ENCODE measurements at places on chromosomes 12 and 14.

DNA sequence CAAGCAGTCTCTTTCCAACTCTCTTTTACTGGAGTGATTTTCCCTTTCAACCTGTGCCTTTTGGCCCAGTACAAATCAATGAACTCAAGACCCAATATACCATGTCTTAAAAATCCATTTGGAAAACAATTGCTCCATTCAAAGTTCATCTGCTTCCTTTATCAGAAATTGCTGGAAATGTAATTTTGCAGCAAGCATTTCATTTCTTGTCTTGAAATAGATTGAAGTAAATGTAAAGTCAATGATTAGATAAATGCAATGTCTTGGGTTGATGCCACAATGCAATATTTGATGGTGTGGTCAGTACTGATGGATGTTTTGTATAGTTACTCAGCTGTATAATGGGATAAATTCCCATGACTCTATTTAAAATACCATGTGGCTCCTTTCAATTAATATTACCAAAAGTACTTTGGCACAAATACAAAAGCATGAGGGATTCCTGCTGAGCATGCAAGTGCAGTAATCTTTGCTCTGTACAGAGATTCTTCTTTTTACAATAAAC, 707.7 kb upstream of the NOVA1 start:
- no peak for DNase-seq

GRCh38 chr12:20004952-20005351, 363.4 kb upstream of the PDE3A start:
- no peak for DNase-seq

DNA sequence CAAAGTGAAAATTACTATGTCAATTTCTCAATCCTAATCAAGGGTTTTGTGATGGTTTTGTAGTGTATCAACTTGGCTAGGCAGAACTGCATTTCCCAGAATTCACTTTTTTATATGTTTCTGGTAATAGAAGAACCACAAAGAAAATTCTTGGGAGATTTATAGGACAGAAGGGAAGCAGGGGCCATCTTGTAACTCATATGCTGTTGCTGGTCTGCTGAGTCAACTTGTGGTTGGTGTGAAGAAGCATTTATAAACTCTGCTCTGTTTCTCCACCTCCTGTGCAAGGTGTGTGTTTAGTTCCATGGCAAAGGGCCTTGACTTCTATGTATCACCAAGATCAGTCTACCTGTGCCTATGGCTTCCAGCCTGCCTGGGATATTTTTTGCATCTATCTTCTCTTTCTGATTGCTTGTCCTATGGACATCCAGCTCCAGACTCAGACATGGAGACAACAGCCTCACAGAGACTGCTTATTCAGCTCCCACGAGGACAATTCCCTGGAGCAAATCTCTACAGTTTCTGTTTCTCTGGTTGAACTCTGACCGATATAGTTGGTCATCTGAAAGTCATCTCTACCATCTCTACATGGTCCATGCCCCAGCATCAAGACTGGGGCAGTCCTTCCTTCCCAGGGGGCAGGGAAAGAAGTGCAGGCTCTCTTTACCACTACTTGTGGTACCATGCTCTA, 364.3 kb upstream of the DDHD1 start:
- no peak for DNase-seq

- no peak for DNase-seq
Observed at GRCh38 chr14:82759656-82760055, 1226.0 kb upstream of the SEL1L start.

- DNase-seq, result peak; percentile 80
Observed at GRCh38 chr12:132956011-132956788, at the start of gene ZNF605. ZNF605 (minus strand) TSS chr12:132956306; CDS start chr12:132945635, 10,671 bp downstream.

- no peak for DNase-seq
Observed at GRCh38 chr14:60278350-60278749, 29.3 kb downstream of the PPM1A start.

DNA sequence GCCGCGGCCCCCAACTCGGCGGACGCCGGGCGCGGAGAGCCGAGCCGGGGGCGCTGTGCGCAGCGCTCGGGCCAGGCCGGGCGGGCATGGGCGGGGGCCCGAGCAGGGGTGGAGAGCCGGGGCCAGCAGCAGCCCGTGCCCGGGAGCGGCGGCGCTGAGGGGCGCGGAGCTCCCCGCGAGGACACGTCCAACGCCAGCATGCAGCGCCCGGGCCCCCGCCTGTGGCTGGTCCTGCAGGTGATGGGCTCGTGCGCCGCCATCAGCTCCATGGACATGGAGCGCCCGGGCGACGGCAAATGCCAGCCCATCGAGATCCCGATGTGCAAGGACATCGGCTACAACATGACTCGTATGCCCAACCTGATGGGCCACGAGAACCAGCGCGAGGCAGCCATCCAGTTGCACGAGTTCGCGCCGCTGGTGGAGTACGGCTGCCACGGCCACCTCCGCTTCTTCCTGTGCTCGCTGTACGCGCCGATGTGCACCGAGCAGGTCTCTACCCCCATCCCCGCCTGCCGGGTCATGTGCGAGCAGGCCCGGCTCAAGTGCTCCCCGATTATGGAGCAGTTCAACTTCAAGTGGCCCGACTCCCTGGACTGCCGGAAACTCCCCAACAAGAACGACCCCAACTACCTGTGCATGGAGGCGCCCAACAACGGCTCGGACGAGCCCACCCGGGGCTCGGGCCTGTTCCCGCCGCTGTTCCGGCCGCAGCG, 639 bp downstream of the FZD10 start:
- DNase-seq, result no peak

DNA sequence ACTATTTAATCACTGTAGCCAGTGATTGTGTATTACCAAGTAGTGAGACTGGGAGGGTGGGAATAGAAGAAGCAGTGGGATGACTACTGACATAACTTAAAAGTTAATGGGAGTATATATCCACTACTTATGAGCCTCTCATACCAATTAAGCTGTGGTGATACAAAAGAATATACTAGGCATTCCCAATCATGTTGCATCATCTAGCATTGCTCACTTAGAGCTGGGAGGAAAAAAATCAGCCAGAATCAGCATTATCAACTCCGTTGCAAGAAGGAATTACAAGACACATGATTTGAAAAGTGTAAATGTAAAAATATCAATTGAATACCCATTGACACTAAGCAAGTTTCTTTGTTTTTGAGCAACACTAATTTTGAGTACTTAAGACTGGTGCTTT, 745 bp upstream of the PPP1R36 start:
- no peak for DNase-seq
